Effector memory CD4-positive, alpha-beta T cell (primary cell): ENCODE measurements at places on chromosomes 3 and 15.

GRCh38 chr3:121796970-121797369 is 37.9 kb downstream of the IQCB1 start:
- DNase-seq = no peak

DNA sequence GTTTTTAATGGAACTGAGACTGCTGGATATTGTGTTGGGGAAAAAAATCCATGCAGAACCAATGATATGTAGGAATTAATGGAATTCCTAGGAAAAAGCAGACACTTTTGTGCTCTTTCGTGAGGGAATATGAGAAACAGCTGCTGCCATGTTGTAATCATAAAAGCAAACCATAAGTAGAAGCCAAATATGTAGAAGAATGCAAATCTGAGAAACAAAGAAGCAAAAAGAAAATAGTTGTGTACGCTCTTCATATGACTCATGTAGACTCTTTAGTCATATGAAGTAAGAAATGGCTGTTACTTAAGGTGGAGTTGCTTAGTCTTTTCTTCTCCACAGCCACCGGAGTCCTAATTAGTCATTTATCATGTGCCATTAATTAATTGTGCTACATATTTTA is 298.6 kb upstream of the ZNF717 start:
- no peak for DNase-seq

DNA sequence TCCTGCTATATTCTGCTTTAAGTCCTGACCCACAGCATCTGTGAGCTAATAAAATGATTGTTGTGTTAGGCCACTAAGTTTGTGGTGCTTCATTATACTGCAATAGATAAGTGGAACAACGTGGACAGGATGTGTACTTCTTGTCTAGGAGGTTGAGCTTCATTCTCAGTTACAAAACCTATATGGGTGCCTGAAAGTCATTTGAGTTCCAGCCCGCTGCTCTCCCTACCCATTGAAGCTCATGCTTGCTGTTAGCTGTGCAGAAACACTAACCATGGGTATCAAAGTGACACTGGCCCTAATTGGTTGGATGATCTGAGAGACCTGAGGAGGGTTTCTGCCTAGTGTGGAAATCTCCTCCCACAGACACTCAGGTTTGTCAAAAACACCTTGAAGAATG is 357.2 kb downstream of the PDCD6IP start:
- DNase-seq = no peak

DNA sequence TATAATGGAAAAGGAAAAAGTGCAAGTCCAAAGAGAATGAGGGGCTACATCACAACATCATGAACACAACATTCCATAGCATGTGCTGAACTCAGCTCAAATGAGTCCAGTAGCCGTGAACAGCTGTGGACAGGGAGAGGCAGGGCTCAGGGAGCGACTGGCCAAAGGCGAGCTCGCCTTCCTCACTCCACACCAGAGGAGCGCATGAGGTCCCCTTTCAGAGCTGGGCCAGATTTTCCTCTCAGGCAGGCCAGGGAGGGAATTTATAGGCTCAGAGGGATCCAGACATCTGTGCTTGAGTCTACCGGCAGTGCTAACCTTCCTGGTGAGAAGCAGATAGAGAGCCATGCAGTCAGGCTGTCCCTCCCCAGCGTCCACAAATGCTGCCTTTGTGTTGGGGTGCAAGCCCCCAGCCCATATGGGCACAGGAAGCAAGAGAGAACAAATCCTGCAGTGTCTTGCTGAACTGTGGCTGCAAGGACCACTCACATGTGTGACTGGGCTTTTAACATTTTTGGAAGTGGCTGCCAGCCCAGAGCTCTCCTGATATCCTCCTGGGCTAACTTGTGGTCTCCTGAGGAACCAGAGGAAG is 32.5 kb downstream of the ARHGEF3 start:
- DNase-seq = no peak

DNA sequence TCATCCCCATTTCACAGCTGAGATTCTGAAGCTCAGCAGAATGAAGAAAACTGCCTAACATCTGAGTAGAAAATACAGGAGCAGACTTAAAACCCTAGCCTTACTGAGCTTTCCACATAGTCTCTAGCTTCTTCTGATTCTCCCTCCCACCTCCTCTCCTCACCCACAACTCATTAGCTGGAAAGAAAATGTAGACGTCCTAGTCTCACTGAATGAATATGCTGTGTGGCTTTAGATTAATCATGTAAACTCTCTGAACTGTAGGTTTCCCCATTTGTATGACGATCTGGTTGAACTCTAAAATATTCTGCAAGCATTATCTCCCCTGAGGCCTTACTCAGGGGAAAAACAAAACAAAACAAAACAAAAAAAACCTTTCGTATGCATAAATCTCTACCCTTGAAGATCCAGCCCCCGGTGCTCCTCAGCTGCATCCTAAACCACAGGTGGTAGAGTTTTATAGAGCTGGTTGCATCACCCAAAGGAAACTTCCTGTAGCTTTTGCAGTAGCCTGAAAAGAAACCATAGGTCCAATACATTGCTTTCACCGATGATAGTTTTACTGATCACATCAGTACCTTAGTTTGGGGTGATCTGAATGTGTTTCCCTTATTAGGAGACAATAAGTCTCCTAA is 40.6 kb downstream of the FOXB1 start:
- no peak for DNase-seq
